ENCODE measurements at places on chromosomes 12 and 14. TPM values are rescaled to one million over a fixed set of nuclear protein-coding genes. Genes with fewer than 3 reads are reported as not detected.

- DNase-seq, result no peak
- H3K27ac ChIP-seq, result no peak overlapping the region
- no peaks in the 10 kb centered on the region for H3K36me3 ChIP-seq
Observed at GRCh38 chr12:15712823-15713660, 76.1 kb downstream of the EPS8 start.

GRCh38 chr14:104694475-104694950, 5.1 kb downstream of the INF2 start:
- DNase-seq, result no peak
- no peak overlapping the region for H3K4me3 ChIP-seq
- peaks cover 12% of the 10 kb centered on the region for H3K4me1 ChIP-seq
- H3K27me3 ChIP-seq, result no peaks in the 10 kb centered on the region
- H3K27ac ChIP-seq, result peak overlapping the region; percentile 8

- H3K4me1 ChIP-seq, result no peaks in the 10 kb centered on the region
- DNase-seq, result no peak
Observed at GRCh38 chr12:94671917-94672316, 21.6 kb upstream of the TMCC3 start.

DNA sequence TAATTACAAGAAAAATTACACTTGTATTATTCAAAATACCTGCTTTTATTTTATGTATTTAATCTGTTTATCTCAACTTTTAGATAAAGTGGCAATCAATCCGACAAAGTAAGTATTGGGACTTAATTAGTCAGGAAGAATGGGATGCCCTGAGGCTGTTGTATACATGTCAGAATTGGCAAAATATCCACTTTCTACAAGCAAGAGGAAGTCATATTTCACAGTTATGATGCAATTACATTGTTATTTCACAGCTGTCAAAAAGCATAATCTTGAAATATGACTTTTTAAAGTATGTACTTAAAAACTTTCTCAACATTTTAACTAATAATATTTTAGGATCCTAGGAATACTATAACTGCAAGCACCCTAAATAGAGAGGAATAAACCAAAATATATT, 357.1 kb upstream of the MGAT4C start:
- H3K4me1 ChIP-seq, result no peaks in the 10 kb centered on the region
- H3K4me3 ChIP-seq, result no peak overlapping the region
- H3K27me3 ChIP-seq, result no peaks in the 10 kb centered on the region
- no peak overlapping the region for H3K27ac ChIP-seq
- no peaks in the 10 kb centered on the region for H3K36me3 ChIP-seq

- H3K36me3 ChIP-seq, result no peaks in the 10 kb centered on the region
- no peak for DNase-seq
- no peaks in the 10 kb centered on the region for H3K27me3 ChIP-seq
- no peaks in the 10 kb centered on the region for H3K4me1 ChIP-seq
- H3K4me3 ChIP-seq, result no peak overlapping the region
Observed at GRCh38 chr12:18428416-18428815, 167.1 kb downstream of the PIK3C2G start.

- no peak overlapping the region for H3K4me3 ChIP-seq
- no peak overlapping the region for H3K27ac ChIP-seq
- no peak for DNase-seq
Observed at GRCh38 chr12:126061777-126062176, 996.5 kb downstream of the AACS start.

DNA sequence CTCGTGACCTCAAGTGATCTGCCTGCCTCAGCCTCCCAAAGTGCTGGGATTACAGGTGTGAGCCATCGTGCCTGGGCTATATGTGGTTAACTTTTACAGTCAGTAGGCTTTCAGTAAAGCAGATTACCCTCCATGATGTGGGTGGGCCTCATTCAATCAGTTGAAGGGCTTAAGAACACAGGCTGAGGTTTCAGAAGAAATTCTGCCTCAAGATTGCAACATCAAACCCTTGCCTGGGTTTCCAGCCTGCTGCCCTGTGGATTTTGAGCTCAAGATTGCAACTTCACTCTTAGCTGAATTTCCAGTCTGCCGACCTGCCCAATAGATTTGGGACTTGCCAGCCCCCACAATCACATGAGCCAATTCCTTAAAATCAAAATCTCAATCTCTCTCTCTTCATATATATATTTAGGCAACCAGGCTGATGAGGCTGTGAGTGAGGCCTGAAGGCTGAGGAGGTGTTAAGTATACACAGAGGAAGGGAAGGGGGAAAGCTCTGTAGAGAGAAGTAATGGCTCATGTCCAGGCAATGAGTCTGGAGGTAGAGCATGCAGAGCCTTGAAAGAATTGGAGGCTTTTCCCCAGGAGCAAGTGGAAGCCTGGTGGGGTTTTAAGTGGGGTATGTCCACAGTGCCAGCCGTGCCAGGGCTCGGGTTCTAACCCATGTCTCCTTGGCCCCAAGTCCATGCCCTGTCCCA, 33.3 kb upstream of the ACTN1 start:
- no peak for DNase-seq
- H3K36me3 ChIP-seq, result no peaks in the 10 kb centered on the region
- no peak overlapping the region for H3K27ac ChIP-seq
- H3K4me1 ChIP-seq, result no peaks in the 10 kb centered on the region
- no peak overlapping the region for H3K4me3 ChIP-seq
- no peaks in the 10 kb centered on the region for H3K27me3 ChIP-seq

- H3K36me3 ChIP-seq, result no peaks in the 10 kb centered on the region
- H3K4me1 ChIP-seq, result no peaks in the 10 kb centered on the region
- H3K27ac ChIP-seq, result no peak overlapping the region
- H3K27me3 ChIP-seq, result no peaks in the 10 kb centered on the region
Observed at GRCh38 chr12:124844411-124845397, 19.0 kb downstream of the SCARB1 start.

- H3K27me3 ChIP-seq, result peaks cover 8% of the 10 kb centered on the region
- no peaks in the 10 kb centered on the region for H3K36me3 ChIP-seq
- no peak overlapping the region for H3K4me3 ChIP-seq
- H3K4me1 ChIP-seq, result no peaks in the 10 kb centered on the region
- no peak for DNase-seq
- H3K27ac ChIP-seq, result no peak overlapping the region
Observed at GRCh38 chr12:24906141-24906540, 42.8 kb downstream of the BCAT1 start.

- no peak overlapping the region for H3K4me3 ChIP-seq
- H3K27me3 ChIP-seq, result no peaks in the 10 kb centered on the region
- no peaks in the 10 kb centered on the region for H3K4me1 ChIP-seq
- peaks cover 5% of the 10 kb centered on the region for H3K36me3 ChIP-seq
Observed at GRCh38 chr12:132572106-132572505, 38.3 kb downstream of the LRCOL1 start.

DNA sequence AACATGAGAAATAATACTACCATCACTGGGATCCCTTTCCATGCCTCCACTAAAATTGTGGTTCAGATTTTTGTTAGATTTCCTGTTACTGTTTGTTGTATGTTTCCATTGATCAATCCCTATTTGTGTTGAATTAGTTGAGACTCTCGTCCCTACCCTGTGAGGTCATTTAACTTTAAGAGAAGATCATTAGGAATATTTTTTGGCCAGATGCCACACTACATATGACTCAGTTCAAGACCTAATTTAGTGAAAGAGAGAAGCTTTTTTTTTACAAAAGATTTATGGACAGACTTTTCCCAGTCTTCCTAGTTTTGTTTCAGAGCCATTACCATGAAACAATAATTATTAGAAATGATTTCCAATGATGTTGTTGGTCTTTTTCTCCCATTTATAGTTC, 35.5 kb downstream of the CPSF6 start:
- no peaks in the 10 kb centered on the region for H3K36me3 ChIP-seq
- no peaks in the 10 kb centered on the region for H3K27me3 ChIP-seq
- no peak overlapping the region for H3K27ac ChIP-seq
- no peak for DNase-seq
- no peaks in the 10 kb centered on the region for H3K4me1 ChIP-seq

DNA sequence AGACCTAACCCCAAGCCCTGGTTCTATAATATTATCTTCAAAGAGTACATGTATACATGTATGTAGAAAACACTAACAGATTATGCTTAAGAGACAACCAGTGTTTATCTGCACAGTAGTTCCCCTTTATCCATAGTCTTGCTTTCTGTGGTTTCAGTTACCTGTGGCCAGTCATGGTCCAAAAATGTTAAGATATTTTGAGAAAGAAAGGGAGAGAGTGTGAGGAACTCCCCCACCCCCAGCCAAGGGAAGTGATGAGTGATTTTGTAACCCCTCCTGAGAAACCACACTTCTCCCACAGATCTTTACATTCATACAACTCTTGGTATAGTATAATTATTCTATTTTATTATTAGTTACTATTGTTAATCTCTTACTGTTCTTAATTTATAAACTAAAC, 77.3 kb upstream of the CNTN1 start:
- H3K27ac ChIP-seq, result no peak overlapping the region
- no peaks in the 10 kb centered on the region for H3K4me1 ChIP-seq
- no peaks in the 10 kb centered on the region for H3K36me3 ChIP-seq
- no peak overlapping the region for H3K4me3 ChIP-seq
- no peaks in the 10 kb centered on the region for H3K27me3 ChIP-seq
- no peak for DNase-seq

- no peaks in the 10 kb centered on the region for H3K27me3 ChIP-seq
- no peaks in the 10 kb centered on the region for H3K4me1 ChIP-seq
- no peak for DNase-seq
- H3K4me3 ChIP-seq, result no peak overlapping the region
- no peak overlapping the region for H3K27ac ChIP-seq
Observed at GRCh38 chr14:49940808-49941421, 48.0 kb downstream of the ARF6 start.

- DNase-seq, result no peak
- no peaks in the 10 kb centered on the region for H3K36me3 ChIP-seq
- no peaks in the 10 kb centered on the region for H3K4me1 ChIP-seq
- H3K27ac ChIP-seq, result no peak overlapping the region
Observed at GRCh38 chr14:52355016-52355431, 40.9 kb downstream of the PTGER2 start.

DNA sequence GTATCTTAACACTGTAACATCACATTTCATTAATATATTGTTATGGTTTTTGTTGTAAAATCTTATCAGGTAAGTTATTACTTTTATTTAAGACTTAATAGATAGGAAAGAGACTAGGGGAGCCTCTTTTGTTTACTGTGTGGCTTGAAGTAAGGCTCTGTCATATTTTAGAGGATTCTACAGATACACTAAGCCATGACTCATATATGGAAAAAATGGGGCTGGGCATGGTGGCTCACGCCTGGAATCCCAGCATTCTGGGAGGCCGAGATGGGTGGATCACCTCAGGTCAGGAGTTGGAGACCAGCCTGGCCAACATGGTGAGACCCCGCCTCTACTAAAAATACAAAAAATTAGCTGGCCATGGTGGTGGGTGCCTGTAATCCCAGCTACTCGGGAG, 23.6 kb upstream of the NPFF start:
- H3K27me3 ChIP-seq, result no peaks in the 10 kb centered on the region
- no peak for DNase-seq
- no peak overlapping the region for H3K27ac ChIP-seq
- H3K36me3 ChIP-seq, result no peaks in the 10 kb centered on the region

DNA sequence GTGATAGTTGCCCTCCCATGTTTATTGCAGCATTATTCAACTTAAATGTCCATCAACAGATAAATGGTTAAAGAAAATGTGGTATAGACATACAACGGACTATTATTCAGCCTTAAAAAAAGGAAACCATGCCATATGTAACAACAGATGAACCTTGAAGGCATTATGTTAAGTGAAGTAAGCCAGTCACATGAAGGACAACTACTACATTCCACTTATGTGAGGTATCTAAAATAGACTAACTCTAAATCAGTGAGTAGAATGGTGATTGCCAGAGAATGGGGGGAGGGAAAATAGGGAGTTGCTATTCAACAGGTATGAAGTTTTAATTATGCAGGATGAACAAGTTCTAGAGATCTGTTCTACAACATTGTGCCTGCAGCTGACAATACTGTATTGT, 10.1 kb downstream of the PCNX4 start:
- H3K4me3 ChIP-seq, result no peak overlapping the region
- no peaks in the 10 kb centered on the region for H3K27me3 ChIP-seq
- no peak for DNase-seq
- H3K4me1 ChIP-seq, result no peaks in the 10 kb centered on the region
- no peak overlapping the region for H3K27ac ChIP-seq

- no peaks in the 10 kb centered on the region for H3K36me3 ChIP-seq
- no peaks in the 10 kb centered on the region for H3K27me3 ChIP-seq
- no peaks in the 10 kb centered on the region for H3K4me1 ChIP-seq
Observed at GRCh38 chr14:95273001-95273978, 46.4 kb downstream of the CLMN start.

DNA sequence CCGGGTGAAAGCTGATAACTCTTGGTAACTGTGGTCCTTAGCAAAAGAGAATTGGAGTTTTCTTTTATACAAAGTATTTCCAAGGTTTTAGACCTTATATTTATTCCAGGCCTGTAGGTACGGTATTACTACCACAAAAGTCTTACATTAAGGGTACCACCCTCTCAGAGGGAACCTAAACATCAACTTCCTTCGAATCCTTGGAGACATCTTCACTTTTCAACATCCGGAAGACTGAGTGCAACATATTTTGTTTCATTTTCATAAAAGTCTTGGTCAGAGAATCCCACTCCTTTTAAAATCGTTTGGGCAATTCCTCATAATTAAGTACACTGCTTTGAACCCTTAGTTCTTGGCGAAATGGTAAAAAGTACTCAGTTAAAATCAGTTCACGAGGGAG, 1.2 kb downstream of the CNOT2 start:
- no peak for DNase-seq
- H3K27ac ChIP-seq, result peak overlapping the region; percentile 96
- H3K36me3 ChIP-seq, result no peaks in the 10 kb centered on the region

DNA sequence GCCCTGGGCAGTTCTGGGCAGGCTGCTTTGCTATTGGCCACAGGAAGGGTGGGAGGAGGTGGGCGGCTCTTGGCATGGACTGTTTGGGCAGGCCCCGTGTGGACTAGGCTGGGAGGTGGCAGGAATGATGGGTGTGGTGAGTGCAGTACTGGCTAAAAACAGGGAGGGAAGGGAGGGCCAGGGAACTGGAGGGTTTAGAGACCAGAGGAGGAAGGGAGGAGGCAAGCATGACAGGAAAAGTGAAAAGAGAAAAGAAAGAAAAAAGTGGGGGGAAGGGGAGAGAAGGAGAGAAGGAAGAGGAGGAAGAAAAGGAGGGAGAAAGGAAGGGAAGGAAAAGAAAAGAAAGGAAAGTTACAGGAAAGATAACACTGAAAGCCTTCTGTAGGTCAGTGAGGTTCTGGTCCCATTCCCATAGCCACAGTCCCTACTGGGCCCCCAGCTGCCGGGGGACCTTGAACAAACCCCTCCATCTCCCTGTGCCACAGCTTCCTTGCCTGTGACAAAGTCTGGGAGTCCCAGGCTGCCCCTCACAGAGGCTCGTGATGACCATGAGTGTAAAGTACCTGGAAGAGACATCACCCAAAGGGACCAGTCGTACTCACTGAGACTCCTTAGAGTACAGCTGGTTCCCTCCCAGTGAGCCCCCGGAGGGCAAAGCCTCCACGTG, 1.1 kb upstream of the C14orf132 start:
- DNase-seq, result no peak
- H3K4me1 ChIP-seq, result no peaks in the 10 kb centered on the region
- no peak overlapping the region for H3K27ac ChIP-seq
- H3K36me3 ChIP-seq, result no peaks in the 10 kb centered on the region
- H3K27me3 ChIP-seq, result no peaks in the 10 kb centered on the region

The CCDC197 gene
- total RNA-seq, result not detected

The HIF1A gene
- total RNA-seq, result 61.7 TPM

The CPM gene
- total RNA-seq, result 68.4 TPM

The TESPA1 gene
- 6.1 TPM for total RNA-seq

The INHBC gene
- total RNA-seq, result 0.57 TPM

The C14orf119 gene
- total RNA-seq, result 32.3 TPM

The KLRC2 gene
- 0.27 TPM for total RNA-seq

The LRRC43 gene
- 5.7 TPM for total RNA-seq

The RPL10L gene
- not detected for total RNA-seq

The ZC2HC1C gene
- total RNA-seq, result 19.4 TPM

The SCNN1A gene
- total RNA-seq, result 128 TPM

The CCDC196 gene
- total RNA-seq, result not detected

The MYL2 gene
- total RNA-seq, result 39.5 TPM

The SLC4A8 gene
- 0.50 TPM for total RNA-seq

The MORN3 gene
- total RNA-seq, result 1.5 TPM
